ENCODE measurements at places on chromosomes 11 and 22.

GRCh38 chr11:9528573-9529333, 44.7 kb upstream of the WEE1 start:
- no peak for DNase-seq

- DNase-seq: no peak
Observed at GRCh38 chr22:27596133-27596870, 205.3 kb downstream of the MN1 start.

DNA sequence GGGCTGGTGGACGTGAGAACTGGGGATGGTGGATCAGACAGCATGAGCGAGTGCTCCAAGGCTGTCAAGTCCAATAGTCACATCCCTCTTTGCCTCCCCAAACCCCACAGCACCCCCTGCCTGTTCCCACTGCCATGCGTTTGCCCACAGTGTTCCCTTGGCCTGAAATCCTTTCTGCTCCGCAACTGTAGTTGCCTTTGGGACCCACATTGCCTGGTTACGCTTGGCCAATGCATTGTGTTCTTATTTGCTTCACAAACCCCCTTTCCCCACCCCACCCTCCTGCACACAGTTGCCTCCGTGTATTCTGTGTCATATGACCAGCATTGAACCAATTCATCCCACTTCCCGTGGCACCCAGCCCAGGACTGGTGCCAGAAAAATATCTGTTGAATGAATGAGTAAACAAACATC, 2.1 kb upstream of the KIAA0930 start:
- DNase-seq: no peak

GRCh38 chr11:114257621-114258558, 38.3 kb upstream of the NNMT start:
- no peak for DNase-seq

- no peak for DNase-seq
Observed at GRCh38 chr11:134745456-134745855, 333.4 kb upstream of the B3GAT1 start.

GRCh38 chr11:31779374-31779791, 31.7 kb downstream of the PAX6 start:
- no peak for DNase-seq
